NCI-H1105 treated with DMSO at 0.1 percent for 48 hours (cell line): ENCODE measurements at places on chromosomes 11 and 22.

DNA sequence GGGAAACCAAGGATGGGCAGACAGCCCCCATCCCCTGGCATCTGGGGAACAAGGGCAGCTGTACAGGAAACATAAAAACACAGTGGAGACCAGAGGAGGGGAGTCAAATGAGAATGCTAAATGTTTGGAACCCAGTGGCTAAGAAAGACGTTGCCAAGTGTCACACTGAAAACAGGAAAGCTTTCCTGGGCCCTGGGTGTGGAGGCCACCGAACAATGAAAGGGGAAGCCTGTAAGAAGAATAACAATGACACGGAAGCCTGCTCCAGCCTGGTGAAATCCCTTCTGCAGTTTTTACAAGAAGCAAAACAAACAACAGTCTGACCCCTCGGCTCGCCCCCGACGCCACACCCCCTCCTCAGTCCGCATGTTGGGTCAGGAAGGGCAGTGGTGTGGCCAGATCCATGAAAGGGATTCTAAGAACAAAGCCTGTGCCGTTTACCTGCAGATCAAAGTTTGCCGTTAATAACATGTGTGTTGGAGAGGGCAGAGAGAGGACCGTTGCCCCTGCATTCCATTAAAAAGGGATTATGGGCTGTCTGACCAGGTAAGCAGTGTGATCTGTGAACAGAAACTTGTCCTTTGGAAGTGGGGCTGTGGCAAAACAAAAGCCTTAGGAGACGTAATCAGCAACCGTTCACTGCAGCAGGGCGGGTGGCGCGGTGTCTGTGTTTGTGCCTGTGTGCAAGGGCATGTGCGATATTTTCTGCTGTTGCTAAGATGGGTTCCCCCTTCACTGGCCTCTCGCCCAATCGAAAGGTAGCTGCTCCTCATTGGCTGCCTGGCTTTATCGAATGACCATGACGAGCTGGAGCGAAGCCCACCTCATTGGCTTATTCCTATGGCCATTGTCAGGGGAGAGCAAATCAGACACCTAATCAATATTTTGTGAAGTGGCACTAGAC is 113.7 kb upstream of the BLID start:
- no peak for DNase-seq

GRCh38 chr22:26401726-26402125 is 27.3 kb upstream of the ASPHD2 start:
- no peak for DNase-seq

- DNase-seq, result no peak
Observed at GRCh38 chr11:2718817-2719438, 19.1 kb upstream of the KCNQ1OT1 start.

GRCh38 chr11:73312036-73312435 is 4.0 kb downstream of the ARHGEF17 start:
- DNase-seq, result no peak

DNA sequence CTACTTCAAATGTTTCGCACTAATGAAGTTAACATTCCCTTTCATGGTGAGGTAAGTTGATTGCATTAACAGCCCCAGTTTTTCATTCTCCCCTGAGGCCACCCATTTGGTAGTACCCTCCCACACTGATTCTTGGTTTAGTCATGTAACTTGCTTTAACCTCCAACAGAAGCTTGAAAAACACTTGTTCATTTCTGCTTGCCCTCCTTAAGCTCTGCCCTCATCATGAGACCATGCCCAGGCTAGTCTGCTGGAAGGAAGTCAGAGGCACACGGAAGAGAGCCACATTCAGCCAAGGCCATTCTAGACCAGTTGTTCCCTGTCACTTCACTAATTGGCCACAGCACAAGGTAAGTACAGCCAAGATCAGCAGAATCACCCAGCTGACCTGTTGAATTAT is 50.7 kb upstream of the CD44 start:
- no peak for DNase-seq
